ENCODE measurements at places on chromosomes 3 and 15.

GRCh38 chr3:16866571-16866970 lies 18.2 kb upstream of the PLCL2 start:
- no peak for DNase-seq

- no peak for DNase-seq
Measured at GRCh38 chr3:66267906-66268305, 47.1 kb downstream of the SLC25A26 start.

DNA sequence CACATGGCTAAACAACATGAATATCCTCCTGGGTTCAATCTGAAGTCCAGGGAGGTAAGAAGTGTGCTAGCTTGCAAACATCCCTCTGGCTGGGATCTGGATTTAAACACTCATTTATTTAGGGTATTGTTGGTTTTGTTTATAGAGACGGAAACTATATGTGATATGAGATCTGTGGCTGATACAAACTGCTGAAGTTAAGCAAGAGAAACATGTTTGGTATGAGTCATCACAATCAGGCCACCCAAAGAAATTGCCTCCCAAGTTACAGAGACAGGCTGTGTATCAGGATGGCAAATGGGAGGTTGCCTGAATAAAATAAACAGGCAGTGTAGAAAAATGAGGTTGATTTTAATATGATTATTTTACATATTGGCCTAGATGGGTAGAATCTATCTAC lies 562.1 kb downstream of the IGSF11 start:
- DNase-seq, result no peak

GRCh38 chr3:50620420-50620819 lies 3.5 kb downstream of the MAPKAPK3 start:
- DNase-seq, result no peak

DNA sequence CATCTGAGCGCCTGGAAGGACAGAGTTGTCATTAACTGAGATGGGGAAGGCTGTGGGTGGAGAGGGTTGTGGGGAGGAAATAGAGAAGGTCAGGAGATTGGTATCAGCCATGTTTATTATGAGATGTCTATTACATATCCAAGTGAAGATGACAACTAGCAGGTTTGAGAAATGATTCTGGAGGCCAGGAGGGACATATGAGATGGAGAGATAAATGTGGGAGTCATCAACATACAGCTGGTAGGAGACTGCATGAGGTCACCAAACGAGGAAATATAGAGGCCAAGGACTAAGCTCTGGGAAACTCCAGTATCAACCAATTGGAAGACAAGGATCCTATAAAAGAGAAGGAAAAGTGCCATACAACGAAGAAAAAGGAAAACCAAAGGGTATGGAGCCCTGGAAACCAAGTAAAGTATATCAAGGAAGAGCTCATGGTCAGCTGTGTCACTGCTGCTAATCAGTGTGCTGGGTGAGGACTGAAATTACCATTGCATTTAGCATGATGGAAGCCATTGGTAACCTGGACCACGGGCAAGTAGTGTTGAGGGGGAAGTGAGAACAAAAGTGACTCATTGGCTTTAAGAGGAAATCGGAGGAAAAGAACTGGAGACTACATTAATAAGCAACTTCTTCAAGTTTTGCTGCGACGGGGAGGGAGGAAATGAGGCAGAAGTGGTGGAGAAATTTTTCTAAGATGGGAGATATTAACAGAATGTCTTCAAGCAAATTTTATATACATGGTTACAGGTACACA lies 14.0 kb upstream of the UACA start:
- DNase-seq, result no peak

- DNase-seq, result no peak
Measured at GRCh38 chr3:105899516-105899915, 30.7 kb upstream of the CBLB start.

GRCh38 chr3:156718622-156719306 lies 44.4 kb downstream of the TIPARP start:
- no peak for DNase-seq

DNA sequence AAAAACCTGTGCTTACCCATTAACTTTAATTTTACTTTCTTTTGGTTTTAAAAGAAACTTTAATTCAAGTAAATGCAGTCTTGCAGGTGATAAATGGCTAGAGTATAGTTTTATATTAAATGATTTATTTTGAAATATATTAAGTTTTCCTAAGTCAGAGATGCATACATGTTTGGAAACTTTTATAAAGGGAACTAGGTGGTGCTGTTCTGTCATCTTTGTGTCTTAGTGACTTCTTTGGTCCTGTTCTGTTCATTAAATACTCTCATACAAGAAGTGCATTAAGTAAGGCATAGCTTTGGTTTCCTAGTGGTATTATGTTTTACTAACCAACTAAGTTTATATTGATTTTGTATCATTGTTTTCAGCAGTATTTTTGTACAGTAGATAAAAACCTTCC lies 15.6 kb downstream of the CADM2 start:
- no peak for DNase-seq

- no peak for DNase-seq
Measured at GRCh38 chr15:83587091-83587490, 66.8 kb upstream of the ADAMTSL3 start.

DNA sequence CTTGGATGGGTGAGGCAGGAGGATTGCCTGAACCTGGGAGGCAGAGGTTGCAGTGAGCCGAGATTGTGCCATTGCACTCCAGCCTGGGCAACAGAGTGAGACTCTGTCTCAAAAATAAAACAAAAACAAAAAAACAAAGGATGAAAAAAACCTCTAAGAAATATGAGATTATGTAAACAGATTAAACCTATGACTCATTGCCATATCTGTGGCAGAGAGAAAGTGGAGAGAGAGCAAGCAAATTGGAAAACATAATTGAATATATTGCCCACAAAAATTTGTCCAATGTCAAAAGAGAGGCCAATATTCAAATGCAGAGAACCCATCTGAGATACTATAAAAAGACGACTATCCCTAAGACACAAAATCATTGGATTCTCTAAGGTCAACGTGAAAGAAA lies 1106.0 kb downstream of the OTOL1 start:
- no peak for DNase-seq

DNA sequence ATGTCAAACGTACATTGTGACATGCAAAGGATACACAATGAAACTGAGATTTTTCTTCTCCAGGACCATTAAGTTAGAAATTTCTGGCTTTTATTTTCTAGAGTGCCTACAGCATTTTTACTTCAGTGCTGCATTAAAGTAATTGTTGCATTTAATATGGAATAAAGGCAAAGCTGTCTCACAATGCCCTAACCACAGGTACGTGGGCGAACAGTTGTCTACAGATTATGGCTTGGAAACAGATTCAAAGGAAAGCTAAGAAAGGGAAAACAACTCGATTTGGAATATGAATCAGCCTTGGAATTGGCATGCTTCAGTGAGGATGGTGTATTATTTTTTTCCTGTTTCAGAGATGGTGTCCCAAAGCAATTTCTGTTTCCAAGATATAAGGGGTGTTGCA lies 79.1 kb upstream of the TUSC7 start:
- DNase-seq, result no peak

GRCh38 chr3:31908391-31909097 lies 72.5 kb downstream of the OSBPL10 start:
- DNase-seq, result no peak

- DNase-seq, result no peak
Measured at GRCh38 chr15:76929011-76929760, 2.4 kb upstream of the RCN2 start.

DNA sequence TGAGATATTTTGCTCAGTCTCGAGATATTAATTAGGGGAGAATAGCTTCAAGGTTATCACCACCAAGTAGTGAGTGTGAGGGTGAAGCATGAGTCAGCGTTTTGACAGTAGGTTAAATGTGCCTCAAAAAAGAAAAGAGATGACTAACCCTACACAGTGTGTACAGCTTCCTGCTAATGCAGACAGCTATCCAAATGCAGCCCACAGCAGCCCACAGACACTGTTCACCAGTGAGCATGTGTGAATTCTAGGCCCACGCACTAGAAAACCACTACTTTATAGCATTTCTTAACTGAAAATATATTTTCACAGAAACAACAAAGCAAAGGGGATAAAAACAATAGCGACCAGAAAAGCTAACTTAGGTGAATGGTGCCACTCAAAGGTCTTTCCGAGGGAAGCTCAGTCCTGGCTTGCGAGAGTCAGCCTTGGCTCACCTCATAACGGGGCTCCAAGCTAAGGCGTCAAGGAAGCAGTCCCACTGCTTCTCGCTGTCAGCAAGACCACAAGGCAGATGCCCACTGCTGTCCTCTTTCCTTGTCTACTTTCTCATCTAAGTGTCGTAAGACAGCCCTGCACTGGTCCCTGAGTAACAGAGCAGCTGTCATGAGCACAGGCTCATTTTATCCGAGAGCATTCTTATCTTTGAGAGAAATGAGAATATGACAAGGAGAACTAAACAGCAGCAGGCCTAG lies 47.6 kb downstream of the TXNRD3 start:
- no peak for DNase-seq

- DNase-seq, result no peak
Measured at GRCh38 chr3:151262871-151263525, 15.3 kb downstream of the P2RY14 start.

- no peak for DNase-seq
Measured at GRCh38 chr3:123602325-123602724, 17.5 kb upstream of the HACD2 start.

Measured in activated T-helper 1 cell treated with Interleukin-2 at 50 U/mL for 16 hours (primary cell).